ENCODE measurements at places on chromosomes 1 and 21.
A peak's percentile ranks its signal among the peaks of the same experiment; 100 is the strongest.

- no peak for DNase-seq
These were observed 32.9 kb upstream of the RNF187 start for GRCh38 chr1:228454238-228454637.

DNA sequence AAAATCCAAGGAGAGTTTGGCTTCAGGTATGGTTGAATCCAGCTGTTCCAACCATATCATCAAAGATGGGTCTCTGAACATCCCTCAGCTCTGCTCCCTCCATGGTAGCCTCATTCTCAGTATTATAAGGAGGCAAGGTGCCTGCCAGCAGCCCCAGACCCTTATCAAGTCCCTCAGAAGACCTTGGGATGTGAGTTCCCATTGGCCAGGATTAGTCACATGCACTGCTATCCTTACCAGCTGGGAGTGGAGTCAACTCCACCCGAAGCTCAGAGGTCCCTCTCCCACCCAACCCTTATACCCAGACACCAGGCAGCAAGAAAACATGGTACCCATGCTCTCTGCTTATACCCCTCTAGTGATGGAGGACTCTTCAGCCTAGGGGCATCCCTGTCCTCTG is 153.7 kb upstream of the ZBTB40 start:
- DNase-seq = peak; percentile 19

DNA sequence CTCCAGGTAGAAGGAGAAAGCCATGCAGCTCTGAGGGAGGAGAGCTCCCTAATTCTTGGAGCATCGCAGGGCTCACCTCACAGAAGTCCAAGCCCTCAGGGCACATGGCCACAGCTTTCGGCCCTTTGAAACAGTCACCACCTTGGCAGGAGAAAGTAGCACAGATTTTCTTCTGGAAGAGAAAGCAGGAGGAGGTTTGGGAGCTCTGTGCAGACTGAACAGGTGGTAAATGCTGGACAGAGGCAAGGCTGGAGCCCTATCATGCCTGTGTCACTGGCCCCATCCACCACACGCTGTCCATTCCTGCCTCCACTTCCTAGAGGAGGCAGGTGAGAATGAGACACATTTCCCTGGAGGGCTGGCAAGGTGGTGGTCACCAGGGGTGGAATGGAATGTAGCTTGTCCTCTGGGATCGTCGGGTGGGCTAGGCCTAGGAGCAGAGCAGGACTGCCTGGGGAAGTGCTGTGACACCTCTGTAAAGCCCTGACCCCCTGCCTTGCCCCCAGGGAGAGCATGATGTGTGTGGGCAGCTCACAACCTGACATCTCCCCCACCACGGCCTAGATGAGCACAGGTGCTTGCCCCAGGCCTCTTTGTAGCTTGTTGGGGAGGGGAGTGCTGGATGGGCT is 2.8 kb upstream of the INPP5B start:
- no peak for DNase-seq

DNA sequence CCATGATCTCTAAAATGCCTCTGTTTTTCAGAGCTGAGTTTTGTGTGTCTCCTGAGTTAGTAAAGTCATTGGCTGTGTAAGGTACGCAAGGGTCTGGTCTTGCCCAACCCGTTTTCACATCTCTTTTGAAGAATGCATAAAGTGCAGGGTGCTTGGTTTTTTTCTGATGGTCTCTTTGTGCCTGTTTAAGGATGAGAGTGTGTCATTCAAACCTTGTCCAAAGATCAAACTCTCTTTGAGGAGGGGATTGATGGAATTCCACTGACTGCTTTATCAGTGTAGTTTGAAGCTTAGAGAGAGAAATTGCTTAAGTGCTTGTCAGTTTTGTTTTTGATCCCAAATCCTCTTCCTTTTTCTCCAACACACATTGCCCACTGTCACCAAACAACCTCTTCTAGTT is 20.0 kb upstream of the C8B start:
- DNase-seq = no peak

DNA sequence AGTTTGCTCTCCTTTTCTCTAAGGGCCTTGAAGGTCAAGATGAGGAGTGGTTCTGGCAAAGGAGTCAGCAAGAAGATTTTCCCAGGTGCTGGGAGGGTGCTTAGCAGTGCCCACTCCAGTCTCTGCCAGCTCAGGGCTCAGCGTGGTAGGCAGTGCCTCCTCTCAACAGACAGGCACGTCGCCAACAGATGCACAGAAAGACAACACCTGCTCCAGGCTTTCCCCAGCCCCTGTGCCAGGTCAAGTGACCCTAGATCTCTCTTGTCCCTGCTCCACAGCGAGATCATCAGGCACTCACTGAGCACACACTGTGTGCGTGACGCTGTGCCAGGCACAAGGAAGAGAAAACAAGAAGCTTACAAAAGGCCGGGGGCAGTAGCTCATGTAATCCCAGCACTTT is 86.0 kb downstream of the CASZ1 start:
- no peak for DNase-seq

GRCh38 chr1:12220890-12221289 is 8.9 kb upstream of the VPS13D start:
- no peak for DNase-seq

DNA sequence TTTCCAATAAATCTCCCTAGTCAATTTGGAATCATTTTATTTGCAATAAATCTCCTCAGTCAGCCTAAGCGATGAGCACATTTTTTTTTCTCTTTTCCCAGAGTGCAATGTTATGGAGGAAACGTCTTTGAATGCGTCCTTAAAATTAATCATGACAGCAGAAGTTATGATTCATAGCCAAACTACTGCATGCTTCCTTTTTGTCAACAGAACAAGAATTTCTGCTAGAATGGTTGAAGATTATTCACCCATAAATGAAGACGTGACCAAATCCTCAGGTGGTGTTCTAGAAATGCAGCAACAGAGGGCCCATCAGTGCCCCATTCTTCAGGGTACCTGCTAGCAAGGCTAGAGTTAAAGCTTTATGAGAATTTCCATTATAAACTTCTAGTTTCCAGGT is 407.9 kb upstream of the PKN2 start:
- no peak for DNase-seq

GRCh38 chr21:41112740-41113692 is 54.9 kb upstream of the BACE2 start:
- no peak for DNase-seq

- no peak for DNase-seq
These were observed 146.5 kb downstream of the PDE4B start for GRCh38 chr1:65939191-65939590.

GRCh38 chr1:17948594-17948993 is 159.0 kb upstream of the IGSF21 start:
- DNase-seq = no peak
